DMS 273 treated with DMSO at 0.1 percent for 48 hours (cell line): ENCODE measurements at places on chromosomes 2 and 18.

DNA sequence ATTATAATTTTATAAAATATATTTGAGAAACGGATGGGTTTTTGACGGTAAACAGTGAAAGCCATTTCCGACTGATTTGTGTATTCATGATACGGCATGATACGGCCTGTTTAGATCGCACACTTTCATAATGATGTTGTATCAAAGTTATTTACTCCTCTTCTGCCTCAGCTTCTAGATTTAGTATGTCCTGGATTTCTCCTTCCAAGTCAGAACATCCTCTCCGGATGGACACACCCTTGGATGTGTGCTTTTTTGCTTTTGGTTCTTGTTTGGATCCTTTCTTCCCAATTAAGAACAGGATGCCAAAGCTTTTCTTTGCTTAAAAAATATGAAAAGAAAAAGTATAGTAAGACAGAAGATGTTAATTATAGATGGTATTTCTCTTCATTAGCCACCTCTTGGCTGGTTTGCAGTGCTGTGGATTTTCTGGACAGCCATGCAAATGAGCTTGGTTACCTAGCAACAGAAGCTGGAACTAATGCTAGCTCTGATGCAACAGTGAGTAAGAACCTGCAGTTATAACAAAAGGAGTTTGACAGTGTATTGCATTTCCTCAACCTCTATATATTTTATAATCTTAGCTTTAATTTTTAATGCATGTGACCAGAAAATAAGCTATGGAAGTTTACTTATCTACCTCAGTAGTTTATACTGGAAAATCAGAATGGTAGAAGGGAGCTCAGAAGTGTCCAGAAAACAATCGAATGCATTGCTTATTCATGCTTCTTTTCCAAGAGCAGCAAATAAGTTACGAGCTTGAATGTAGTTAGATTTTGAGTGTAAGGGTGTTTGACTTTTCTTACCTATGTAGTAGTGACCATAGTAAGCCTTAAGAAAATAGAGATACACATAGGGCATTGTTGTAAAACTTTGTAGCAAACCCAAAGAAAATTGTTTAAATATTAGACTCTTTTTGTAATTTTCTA lies 27.9 kb downstream of the RMND5A start:
- DNase-seq = no peak

- no peak for DNase-seq
Measured at GRCh38 chr18:51614033-51614432, 416.6 kb upstream of the MEX3C start.

- no peak for DNase-seq
Measured at GRCh38 chr18:36372903-36373311, 75.4 kb downstream of the FHOD3 start.

DNA sequence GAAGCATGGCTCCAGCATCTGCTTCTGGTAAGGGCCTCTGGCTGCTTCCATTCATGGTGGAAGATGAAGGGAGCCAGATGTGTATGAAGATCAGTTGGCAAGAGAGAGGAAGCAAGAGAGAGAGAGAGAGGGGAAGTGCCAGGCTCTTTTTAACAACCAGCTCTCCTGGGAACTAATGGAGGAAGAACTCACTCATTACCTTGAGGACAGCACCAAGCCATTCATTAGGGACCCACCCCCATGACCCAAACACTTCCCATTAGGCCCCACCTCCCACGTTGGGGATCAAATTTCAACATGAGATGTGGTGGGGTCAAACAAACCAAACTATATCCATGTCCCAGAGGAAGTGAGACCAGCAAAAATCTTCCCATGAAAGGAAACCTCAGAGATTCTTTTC lies 124.8 kb upstream of the SIX2 start:
- DNase-seq = no peak

- no peak for DNase-seq
Measured at GRCh38 chr2:3433339-3433699, 53.8 kb downstream of the TRAPPC12 start.

- DNase-seq = no peak
Measured at GRCh38 chr2:182971820-182972547, 66.3 kb downstream of the NCKAP1 start.

- DNase-seq = no peak
Measured at GRCh38 chr2:145644820-145645302, 1124.9 kb upstream of the ZEB2 start.

- DNase-seq = no peak
Measured at GRCh38 chr2:28828382-28828781, 17.7 kb downstream of the SPDYA start.

- DNase-seq = no peak
Measured at GRCh38 chr2:200661477-200661876, 75.7 kb downstream of the AOX1 start.

- peak; percentile 9 for DNase-seq
Measured at GRCh38 chr2:34096562-34097171, 497.6 kb upstream of the FAM98A start.

DNA sequence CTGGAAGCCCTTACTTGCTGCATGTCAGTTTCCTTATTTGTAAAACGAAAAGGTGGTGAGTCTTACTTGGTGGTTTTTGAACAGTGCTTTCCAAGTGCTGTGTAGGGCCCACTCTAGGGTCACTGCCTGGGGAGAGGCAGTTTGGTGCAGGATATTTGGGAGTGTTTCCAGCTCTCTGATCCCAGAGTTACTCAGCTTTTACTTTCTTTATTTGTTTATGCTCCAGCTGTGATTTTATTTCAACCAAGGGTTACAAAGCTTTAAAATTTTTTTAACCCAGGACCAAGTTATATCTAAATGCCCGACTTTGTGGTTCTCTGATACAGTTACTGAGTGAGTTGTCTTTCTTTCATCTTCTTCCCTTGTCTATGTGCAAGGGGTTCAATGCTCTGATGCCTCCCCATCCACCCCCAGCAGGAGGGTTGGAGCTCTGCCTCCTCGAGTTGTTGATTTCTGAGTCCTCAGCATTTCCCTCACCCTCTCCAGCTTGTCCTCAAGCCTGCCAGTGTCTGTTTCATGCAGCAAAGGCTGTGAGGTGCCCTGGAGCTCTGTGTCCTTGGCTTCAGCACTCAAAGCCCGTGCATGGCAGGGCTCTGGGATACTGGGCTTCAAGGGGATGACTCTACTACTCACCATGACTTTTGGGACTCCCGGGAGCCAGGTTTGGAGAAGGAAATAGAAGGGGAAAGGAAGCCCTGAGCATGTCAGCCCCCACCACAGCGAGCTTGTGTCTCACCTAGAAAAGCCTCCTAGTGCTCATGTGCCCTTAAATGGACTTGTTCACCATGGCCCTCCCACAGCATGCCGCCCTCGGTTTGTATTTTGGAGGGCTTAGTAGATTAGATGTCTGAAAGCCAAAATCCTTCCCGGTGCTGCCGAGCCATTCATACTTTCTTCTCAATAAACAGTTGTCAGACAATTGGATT lies 236.8 kb downstream of the SETBP1 start:
- DNase-seq = no peak

GRCh38 chr2:131828164-131828561 lies 300.5 kb downstream of the CCDC74A start:
- DNase-seq = no peak

DNA sequence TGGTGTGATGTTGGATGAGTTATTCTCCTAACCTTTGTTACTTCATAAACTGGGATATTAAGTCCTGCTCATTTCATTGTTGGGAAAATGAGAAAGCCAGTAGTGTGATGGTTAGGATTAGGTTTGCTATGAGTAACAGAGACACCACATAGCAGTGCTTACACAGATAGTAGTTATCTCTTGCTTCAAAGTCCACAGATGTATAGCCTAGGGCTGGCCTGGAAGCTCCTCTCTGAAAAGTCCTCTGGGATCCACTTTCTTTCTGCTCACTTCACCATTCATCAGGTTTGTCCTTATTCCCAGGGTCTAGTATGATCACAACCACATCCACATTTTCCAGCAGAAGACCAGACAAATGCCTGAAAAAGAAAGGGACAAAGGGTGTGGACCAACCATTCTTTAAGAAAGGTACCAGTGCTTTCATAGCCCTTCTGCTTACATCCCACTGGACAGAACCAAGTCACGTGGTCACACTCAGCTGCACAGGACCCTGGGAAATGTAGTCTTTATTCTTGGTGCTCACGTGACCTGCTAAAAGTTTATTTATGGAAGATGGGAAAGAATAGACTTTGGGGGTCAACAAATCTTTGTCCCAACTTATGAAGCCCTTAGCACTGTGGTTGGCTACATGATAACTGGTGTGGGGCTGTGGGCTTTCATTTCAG lies 108.9 kb downstream of the INSIG2 start:
- DNase-seq = no peak

- DNase-seq = no peak
Measured at GRCh38 chr18:57539702-57540101, 46.8 kb downstream of the FECH start.

- DNase-seq = no peak
Measured at GRCh38 chr2:36354811-36355150, 797 bp upstream of the CRIM1 start.

DNA sequence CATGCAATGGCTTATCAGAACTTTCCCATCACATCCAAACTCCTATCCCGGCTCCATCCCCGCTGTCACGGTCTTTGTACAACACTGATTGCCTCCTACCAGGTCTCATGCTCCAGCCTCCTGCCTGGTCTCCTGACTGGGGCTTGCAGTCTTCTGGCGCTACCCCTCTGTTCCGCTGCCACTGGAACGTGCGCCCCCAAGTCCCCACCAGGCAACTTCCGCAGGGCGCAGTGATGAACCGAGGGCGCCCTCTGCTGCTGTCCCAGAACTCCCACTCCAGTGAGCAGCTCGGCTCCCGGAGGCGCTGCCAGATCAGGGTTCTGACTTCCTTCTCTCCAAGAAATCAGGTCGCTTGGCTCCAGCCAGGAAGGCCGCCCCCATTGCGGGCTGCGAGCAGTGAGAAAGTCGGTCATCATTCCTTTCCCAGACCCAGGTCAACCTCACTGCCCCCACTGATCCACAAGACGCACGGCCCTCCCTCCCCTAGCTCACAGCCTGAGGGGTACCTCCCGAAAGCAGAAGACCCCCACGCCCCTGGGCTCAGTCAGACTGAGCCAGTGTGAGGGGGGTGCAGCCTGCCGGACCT lies 43.9 kb upstream of the RAB11FIP5 start:
- DNase-seq = peak; percentile 29

- DNase-seq = peak; percentile 36
Measured at GRCh38 chr18:58045242-58046092, 1.4 kb downstream of the NEDD4L start.

- DNase-seq = no peak
Measured at GRCh38 chr2:31141443-31142085, 3.3 kb upstream of the GALNT14 start.

DNA sequence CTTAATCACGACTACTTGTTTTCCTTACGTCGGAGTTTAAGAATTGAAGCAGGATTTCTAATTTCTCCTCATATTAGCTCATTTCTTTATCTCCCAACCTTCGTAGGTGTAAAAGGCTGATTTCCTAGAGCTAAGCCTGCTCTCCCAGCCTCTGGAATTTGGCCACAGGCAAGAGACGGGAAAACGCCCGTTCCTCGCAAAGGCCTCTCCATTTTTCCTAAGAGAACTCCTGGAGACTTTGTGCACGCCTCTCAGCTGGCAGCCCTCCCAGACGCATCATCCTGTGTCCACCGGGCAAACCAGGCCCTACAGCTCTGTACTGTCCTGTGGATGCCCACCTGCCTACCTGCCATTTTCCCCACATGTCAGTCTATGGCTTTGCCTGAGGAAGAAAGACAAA lies 106.3 kb downstream of the FTCDNL1 start:
- DNase-seq = no peak

DNA sequence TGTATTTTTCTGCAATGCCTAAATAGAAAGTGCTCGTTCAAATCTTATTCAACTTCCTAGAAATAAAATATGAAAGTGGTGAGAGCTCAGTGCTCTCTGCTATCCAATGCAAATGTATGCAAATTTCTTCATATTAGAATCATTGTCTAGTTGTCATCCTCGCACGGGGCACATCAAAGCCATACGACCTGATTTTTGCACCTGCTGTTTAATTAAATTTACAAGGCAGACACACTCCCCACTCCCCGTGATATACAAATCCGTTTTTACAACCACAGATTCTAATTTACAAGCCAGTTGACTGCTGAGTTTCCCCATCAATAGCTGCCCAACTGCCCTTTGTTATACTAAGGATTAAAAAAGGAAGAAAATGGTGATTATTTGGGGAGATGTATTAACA lies 284.6 kb downstream of the RNF144A start:
- no peak for DNase-seq

DNA sequence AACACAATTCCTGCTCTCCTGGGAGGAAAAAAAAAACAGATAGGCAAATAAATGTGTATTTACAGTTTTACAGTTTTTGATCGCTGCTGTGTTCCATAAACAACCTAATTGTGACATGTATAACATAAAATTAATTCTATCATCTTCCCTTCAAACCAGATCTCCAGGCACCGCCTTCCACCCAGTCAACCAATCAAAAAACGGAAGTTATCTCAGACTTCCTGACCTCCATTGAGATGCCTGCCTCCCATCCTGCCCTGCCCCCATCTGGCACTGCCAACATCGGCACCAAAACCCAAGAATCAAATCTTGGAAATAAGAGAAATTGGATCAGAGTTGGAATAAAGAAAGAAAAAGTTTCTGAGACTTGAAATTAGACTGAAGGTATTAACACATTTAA lies 3.1 kb upstream of the RIOK3 start:
- no peak for DNase-seq

- DNase-seq = no peak
Measured at GRCh38 chr2:232929303-232930058, 59.4 kb downstream of the SNORC start.
